ENCODE measurements at places on chromosomes 7 and 10.
A peak's percentile ranks its signal among the peaks of the same experiment; 100 is the strongest.

- no peak for DNase-seq
Measured at GRCh38 chr10:127836966-127837365, 55.8 kb downstream of the CLRN3 start.

- no peak for DNase-seq
Measured at GRCh38 chr10:122285506-122286444, 14.7 kb downstream of the BTBD16 start.

- DNase-seq = no peak
Measured at GRCh38 chr10:4371691-4372295, 454.2 kb upstream of the AKR1E2 start.

DNA sequence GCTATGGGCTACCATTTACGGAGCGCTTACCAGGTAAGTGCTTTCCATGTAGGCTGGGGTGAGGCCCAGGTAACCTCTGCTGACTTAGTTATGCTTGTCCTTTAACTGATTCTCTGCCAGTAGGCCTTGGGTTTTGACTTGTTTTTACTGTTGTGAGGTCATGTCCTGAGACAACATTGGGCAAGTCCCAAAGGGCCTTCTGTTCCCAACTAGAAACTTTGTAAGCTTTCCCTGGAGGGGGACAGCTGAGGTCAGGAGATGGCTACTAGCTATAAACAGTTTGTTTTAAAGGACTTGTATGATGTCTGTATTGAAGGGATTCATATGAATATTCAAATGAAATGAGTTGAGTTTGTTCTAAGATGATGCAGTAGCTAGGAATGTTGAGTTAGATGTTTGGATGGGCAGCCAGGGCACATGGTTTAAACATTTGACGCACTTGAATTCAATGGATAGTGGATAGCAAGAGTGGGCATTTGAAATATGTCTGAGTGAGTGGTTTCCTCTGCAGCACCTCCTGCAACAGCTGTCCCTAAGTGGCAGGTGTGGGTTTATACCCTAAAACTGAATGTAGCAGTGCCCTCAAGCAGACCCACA is 10.0 kb upstream of the SGPL1 start:
- no peak for DNase-seq

- no peak for DNase-seq
Measured at GRCh38 chr10:133384071-133384470, 5.0 kb downstream of the PAOX start.

DNA sequence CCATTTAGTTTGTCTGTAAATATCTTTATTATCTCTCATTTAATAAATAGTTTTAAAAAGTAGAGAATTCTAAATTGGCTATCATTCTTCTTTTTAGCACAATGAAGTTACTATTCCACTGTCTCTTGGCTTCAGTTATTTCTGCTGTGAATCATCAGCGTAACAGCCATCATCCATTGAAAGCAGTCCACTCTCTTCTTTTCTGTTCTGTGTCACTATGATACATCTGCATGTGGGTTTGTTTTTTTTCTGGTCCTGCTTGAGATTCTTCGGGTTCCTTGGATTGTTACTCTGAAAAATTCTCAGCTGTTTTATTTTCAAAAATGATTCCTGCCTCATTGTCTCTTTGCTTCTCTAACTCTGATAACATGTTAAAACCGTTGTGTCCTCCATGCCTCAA is 52.5 kb downstream of the CSGALNACT2 start:
- no peak for DNase-seq

DNA sequence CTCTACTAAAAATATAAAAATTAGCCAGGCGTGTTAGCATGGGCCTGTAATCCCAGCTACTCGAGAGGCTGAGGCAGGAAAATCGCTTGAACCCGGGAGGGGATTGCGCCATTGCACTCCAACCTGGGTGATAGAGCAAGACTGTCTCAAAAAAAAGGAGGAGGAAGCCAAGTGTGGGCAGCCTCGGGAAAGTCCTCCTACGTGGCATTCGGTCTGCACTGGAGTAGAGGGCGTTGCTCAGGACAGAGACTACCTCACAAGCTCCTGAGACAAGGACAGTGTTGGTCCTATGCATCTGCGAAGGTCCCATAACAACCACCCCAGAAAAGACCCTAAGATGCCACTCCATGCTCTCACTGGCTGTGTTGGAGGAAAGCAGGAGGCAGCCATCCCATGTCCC is 10.0 kb upstream of the SERPINE1 start:
- no peak for DNase-seq

GRCh38 chr7:142964502-142965246 is 2.5 kb upstream of the KEL start:
- no peak for DNase-seq

GRCh38 chr10:16182144-16182543 is 254.7 kb upstream of the PTER start:
- no peak for DNase-seq

DNA sequence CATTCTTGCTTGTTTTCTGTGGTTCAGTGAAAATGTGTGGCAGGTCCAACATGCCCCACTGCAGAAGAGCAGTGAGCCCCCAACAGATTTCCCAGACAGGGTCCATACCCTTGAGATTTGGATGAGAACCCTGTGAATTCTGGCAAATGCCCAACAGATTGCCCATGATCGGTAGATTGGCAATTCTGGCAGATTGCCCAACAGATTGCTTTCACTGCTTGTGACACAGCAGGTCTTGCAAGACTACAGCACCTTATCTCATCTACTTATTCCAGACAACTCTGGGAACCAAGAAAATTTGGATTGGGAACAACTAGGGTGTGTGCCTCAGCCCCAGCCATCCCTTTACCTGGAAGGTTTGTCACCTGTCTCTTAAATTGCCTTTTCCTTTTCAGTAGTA is 143.7 kb upstream of the COL1A2 start:
- no peak for DNase-seq

DNA sequence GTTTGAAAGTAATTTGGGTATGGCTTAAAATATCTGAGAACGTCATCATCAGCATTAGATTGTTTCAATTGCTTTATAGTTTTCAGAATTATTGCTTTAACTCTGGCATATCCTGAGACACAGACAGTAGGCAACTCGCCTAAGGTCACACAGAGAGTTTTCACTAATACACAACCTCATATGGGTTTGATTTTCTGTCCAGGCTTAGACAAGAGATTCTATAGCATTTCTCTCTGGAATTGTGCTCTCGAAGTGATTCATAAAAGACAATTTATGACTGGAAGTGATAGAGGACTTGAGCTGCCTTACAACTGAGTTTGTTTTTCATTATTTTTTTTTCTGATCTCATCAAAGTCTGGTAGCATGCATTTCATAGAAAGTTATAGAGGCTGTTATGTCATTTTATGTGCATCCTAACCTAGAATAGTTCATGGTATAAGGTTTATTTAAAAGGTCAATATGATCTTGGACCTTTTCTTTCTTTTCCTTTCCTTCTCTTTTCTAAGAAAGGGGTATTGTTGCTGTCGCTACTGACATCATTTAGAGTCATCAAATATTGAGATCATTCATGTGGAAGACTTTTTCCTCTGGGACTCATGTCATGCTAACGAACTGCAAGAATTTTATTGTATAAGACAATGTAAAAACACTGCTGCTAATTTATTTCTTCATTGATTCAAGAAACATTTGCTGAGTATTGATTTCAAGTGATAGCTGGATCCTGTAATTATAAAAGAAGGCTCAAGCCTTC is 278.2 kb downstream of the PLXDC2 start:
- no peak for DNase-seq

GRCh38 chr7:157480371-157481050 is 143.7 kb downstream of the DNAJB6 start:
- DNase-seq = no peak

DNA sequence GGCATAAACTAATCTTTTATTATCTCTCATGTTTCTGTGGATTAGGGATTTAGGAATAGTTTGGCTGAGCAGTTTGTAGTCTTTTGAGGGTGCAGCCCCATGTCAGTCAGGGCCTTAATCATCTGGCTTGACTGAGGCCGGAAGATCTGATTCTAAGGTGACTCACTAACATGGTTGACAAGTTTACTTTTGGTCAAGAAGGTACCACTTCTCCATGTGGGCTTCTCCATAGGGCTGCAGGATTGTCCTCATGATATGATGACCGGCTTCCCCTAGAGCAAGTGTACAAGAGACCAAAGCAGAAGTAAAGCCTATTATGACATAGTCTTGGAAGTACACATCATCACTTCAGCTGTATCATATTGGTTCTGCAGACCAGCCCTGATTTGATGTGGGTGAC is 45.9 kb upstream of the OIT3 start:
- DNase-seq = no peak

- no peak for DNase-seq
Measured at GRCh38 chr10:51629934-51630639, 69.3 kb downstream of the CSTF2T start.

GRCh38 chr7:64945503-64946175 is 42.6 kb downstream of the ZNF273 start:
- DNase-seq = no peak

- no peak for DNase-seq
Measured at GRCh38 chr7:963236-964078, 9.0 kb upstream of the ADAP1 start.

GRCh38 chr7:97310-97841 is 95.0 kb upstream of the FAM20C start:
- DNase-seq = no peak

- no peak for DNase-seq
Measured at GRCh38 chr10:103856797-103857170, 1.4 kb upstream of the SH3PXD2A start.

- peak; percentile 16 for DNase-seq
Measured at GRCh38 chr7:114217026-114217806, 197.4 kb upstream of the FOXP2 start.

- no peak for DNase-seq
Measured at GRCh38 chr7:119937745-119938144, 335.2 kb upstream of the KCND2 start.

GRCh38 chr7:95155965-95156364 is 168.4 kb downstream of the PON1 start:
- no peak for DNase-seq

DNA sequence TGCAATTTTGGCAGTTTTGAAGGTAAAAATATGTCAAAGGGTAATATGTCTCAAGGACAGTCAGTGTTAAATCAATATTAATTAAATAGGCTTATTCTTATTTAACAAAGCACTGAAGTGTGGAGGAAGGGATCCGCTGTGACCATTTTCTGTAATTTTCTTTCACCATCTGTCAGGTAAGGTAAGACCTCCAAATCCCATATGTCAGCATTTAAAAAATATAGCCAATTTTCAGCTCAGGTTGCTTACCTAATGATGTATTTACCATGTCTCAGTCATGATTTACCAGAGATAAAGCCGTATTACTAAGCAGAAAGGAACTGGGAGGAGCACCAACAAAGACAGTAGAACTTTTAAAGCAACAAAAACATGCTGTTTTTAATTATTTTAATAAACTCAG is 683.9 kb downstream of the CCSER2 start:
- no peak for DNase-seq

DNA sequence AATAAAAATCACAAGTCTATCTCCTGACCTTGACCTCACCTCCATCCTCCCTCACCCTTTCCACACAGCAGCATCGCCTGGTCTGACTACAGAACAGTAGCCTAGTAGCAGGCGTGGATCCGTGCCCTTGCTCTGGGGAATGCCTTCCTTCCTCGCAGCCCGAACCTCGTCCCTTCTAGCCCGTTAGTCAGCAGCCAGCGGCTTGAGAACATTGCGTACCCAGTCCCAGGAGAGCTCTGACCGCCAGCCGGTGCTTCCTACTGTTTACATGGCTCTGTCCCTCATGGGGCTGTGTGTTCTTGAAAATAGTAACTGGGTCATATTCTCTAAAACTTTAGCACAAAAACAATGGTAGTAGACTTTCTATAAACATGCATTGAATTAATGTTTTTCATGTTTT is 682.7 kb upstream of the IGFBP3 start:
- no peak for DNase-seq

DNA sequence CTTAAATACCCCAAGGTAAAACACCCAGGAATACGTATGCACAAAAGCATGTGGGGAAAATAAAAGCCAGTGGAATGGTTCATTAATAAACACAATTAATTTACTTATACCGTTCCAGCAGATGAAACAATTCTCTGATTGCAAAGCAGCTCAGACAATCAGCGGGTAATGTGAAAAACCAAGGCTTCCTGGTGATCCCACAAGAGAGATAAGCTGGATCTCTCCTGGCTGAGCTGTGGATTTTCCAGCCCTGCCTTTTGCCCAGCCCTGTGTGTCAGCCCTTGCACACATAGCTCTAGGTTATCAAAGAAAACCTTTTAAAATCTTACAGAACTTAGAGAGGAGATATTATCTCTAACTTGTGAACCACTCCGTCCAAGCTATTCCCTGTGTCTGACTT is 1010.7 kb upstream of the AUTS2 start:
- DNase-seq = no peak

DNA sequence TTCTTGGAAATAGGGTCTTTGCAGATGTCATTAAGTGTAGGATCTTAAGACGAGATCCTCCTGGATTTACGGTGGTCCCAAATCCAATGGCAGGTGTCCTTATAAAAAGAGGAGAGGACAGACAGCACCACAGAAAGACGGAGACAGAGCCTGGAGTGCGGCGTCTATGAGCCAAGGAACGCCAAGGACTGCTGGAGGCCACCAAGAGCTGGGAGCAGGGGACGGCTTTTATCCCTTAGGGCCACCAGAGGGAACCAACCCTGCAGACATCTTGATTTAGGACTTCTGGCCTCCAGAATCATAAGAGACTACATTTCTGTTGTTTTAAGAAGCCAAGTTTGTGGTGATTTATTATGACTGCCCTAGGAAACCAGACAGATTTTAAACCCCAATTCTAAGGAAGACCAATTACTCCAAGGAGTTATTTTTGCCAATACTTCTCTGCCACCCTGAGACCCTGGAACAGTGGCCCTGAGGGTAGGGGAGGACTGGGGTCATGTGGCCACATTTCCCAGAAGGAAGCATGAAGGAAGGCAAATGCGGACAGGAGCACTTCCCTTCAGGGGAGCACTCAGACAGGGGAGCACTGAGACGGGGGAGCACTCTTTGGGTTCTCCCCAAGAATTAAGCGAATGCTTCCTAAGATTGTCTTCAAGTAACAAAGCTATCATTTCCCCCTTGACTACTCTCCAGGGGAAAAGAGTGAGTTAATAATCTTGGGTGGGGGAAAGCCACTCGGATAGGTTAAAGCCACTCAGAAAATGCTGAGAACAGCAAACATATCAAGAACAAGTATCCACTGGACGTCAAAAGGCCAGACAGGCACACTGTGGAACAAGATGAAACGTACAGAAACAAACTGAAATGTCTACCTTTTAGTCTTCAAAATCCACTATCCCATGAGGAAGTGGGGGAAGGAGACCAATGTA is 67.5 kb downstream of the CHST15 start:
- DNase-seq = no peak

DNA sequence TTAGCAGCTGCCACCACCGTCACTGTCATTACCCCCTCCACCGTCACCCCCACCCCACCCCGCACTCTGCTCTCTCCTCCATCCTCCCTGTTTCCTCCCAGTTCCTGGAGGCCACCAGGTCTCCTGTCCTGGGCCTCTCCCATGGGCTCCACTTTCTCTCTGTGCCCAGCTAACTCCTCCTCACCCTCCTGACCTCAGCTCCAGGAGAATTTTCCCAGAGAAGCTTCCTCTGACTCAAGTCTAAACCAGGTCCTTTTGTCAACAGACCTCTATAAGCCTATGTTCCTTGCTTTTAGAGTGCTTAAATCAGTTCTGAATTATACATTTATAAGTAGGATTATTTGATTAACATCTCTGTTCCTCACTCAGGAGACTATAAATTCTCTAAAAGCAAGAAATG is 150.0 kb downstream of the ARHGAP12 start:
- DNase-seq = no peak
